ENCODE measurements at places on chromosomes 2 and 18. TPM values are rescaled to one million over a fixed set of nuclear protein-coding genes. Genes with fewer than 3 reads are reported as not detected.

DNA sequence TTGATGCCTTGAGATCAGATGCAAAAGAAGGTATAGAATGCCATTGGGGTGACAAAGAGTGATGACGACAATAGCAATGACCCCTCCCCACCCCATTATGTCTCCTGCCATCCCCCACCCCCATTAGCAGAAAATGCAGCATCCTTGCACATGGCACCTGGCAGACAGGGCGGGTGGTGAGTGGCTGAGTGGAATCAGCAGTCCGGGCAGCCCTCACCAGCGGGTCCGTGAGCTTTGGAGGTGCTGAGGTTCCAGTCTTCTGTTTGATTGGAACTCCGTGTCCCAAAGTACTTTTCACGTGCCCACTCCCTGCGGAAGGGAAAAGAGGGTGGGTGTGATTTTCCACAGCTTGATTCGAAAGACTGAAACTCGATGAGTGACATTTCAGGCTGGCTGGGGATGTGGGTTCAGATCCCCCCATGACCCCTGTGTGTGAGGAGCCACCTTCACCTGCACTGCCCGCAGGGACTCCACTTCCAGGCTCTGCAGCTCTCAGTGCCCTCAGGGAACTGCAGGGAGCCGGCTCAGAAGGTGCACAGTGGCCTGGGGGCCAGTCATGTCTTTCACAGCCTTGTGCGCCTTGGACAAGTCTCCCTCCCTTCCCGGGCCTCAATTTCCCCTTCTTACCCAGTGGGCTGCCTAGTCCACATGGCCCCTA lies 130.9 kb downstream of the GLI2 start:
- DNase-seq, result no peak

DNA sequence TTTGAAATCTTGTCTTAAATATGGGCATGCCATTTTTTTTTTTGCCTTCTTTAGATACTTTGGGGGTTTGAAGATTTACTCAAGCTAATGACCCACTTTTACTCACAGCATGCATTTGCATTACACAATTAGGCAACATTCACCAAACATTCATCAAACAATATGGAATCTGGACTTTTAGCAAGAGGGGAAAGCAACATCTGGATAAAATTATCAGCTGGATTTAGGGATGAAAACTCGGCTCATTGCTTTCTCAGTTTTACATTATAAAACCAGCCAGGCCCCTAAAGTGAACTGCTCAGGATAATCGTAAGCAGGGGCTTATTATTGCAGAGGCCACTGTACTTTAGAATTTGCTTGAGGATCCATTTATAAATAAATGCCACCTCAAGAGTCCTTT lies 44.7 kb downstream of the SOX11 start:
- DNase-seq, result no peak

DNA sequence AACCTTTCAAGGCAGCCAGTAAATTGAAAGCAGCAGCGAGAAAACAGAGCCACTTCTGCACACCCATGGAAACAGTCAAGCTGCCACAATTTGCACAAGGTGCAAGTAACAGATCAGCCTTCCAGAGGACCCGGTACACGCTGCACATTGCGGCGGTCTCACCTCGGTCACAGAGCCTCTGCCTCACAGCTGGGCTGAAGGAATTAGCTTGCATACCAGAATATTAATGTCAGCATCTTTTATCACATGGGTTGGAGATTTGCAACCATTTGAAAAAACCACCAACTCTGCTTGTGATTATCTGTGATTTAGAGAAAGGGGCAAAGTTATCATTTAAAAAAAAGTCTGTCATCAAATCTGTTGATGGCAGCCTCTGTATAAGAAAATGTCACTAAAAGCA lies 330.5 kb upstream of the TCF4 start:
- no peak for DNase-seq

DNA sequence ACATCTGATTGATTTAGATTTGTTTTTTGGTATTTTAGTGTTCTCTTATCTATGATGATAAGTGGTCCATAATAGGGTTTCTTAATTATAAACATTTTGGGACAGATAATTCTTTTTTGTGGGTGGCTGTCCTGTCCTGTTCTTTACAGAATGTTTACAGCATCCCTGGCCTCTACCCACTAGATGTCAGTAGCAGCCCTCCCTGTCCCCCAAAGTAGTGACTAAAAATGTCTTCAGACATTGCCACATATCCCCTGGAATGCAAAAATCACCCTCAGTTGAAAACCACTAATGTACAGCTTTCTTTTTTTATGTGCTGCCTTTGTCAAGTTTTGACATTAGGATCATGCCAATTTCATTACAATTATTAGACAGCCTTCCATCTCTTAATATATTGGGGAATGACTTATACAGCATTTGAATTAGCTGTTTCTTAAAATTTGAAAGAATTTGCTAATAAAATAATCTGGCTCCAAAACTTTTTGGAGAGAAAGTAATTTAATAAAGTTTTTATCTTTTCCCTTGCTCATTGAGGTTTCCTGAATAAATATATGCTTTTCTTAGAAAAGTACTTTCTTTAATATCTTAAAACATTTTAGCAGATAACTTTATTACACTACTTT lies 19.5 kb downstream of the WIPF1 start:
- no peak for DNase-seq

DNA sequence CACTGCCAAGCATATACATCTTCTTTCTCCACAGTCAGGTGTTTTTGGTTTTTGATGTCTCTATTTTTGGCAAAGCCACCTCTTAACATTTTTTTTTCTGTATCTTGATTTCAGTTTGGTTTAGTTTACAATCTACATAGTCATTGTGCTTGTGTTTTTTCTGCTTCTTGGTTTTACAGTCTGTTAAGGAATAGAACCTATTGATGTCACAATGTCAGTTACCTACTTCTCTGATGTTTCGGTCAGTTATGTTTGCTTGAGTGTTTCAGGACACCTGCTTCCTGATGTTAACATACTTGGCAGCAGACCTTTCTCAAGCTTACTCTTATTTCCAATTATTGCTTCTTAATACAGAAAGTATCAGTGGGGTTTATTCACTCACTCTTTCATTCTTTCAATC lies 253.3 kb downstream of the SPAG16 start:
- DNase-seq, result no peak

DNA sequence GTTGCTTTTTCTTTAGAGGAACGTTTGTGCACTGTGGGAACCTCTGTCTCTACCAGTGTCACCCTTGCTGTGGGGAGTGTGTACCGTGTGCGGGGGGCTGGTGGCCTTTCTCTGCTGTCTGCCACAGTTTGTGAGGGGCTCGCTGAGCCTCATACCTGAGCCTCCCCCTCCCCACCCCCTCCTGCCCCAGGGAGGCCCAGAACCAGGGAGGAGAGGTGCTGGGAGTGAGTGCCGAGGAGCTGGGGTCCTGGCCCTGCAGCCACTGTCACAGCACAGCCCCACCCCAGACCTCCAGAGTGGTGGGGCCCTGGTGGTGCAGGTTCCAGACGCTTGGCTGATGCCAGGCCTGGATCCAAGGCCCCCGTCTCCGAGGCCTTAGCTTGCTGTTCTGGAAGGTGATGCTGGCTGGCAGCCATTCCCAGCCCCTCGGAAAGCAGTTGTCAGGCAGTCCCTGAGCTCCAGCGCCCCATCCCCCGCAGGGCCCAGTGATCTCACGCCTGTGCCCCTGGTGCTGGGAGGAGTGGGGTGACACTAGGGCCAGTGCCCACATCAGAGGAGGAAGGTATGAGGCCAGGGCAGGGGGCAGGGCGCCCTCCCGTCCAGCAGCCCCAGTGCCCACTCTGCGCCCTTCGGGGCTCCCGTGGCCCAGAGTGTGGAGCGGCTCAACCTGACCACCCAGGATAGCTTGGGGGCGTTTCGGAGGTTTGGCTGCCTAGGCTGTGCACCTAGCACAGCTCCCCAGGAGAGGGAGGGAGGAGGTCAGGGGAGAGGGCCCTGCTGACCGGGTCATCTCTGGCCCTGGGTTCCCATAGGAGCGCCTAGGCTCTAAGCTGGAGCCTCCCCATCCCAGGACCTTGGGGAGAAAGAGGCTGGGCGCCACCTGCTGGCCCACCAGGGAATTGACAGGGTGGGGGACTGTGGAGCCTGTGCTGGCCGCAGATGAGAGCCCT lies 53.0 kb upstream of the ALPP start:
- peak; percentile 78 for DNase-seq

DNA sequence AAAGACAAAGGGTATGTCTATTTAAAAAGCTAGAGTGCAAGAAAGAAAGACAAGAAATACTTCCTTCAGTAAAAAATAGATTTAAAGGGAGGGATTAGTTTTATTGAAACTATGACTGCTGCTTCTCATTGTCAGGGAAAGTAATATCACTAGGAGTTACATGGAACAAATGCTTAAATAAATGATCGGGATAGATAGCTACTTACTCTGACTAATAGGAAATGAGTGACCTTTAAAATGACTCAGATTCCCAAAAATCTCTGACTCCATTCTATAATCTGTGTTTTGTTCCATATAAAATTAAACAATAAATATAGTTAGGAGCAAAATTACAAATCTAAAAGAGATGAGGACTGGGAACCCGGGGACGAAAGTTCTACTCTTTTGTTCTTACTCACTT lies 669.3 kb downstream of the NR4A2 start:
- no peak for DNase-seq

- DNase-seq, result peak; percentile 38
Observed at GRCh38 chr18:5488844-5489243, 55.0 kb downstream of the EPB41L3 start.

- no peak for DNase-seq
Observed at GRCh38 chr2:212194396-212194795, 344.2 kb downstream of the ERBB4 start.

DNA sequence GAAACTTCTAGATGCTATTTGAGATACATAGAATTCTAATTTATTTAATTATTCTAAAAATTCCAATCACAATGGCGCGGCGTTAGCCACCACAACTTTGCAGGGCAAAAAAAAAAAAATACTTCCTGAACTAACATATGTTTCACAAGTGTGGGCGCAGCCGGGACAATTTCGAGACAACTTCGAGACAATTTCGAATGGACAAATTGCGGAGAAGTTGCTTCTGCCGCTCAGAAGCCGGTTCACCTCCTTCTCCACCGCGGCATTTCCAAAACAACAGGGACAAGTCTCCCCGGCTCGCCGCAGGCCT lies 842 bp downstream of the PAX3 start:
- peak; percentile 39 for DNase-seq

GRCh38 chr2:62660087-62660486 lies 45.4 kb upstream of the EHBP1 start:
- DNase-seq, result no peak

- DNase-seq, result no peak
Observed at GRCh38 chr2:129805899-129806298, 173.6 kb upstream of the RAB6C start.

GRCh38 chr2:67215214-67216055 lies 181.7 kb upstream of the ETAA1 start:
- DNase-seq, result no peak

DNA sequence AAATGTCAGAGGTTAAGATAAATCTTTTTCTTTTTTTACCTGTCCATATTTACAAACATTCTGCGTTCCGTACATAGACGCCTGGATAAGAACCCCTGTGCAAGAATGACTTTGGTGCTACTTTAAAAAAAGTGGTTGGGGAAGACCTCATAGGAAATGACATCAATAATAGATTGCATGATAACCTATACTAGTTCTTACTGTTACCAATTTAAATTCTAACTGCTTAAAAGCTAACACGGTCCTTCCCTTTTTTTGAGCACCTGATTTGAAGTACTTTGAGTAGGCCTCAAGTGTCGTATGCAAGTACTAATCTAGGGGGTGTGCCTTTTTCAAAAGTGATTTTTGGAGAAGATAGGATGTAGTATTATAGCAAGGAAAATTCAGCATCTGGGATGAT lies 2.1 kb downstream of the SLC39A10 start:
- DNase-seq, result no peak

GRCh38 chr2:230600881-230601280 lies 111.8 kb upstream of the CAB39 start:
- no peak for DNase-seq

DNA sequence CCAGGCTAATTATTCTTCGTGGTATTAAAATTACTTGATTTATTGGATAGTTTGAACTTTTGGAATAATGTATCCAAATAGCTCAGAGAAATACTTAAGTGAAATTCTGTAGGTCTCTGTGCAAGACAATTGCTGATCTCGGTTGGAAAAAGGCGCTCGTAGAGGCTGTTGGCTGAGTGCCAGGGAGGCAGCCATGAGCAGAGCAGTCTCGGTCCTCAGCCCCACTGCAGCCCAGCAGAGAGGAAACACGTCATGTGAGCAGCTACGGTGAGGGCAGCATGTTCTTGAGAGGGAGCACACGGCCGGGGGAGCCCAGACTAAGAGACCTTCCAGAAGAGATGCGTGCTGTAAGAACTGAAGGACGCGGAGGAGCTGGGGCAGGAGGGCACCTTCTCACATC lies 42.5 kb downstream of the DCDC2C start:
- no peak for DNase-seq

- no peak for DNase-seq
Observed at GRCh38 chr18:75045272-75045671, 163.7 kb downstream of the PTGR3 start.

PPM1G gene
- 50.7 TPM for polyA plus RNA-seq

NEMP2 gene
- polyA plus RNA-seq, result 2.3 TPM

PTPRM gene
- 52.4 TPM for polyA plus RNA-seq

CAD gene
- 8.8 TPM for polyA plus RNA-seq

NLRC4 gene
- 0.49 TPM for polyA plus RNA-seq

LDLRAD4 gene
- polyA plus RNA-seq, result 2.3 TPM

PARD6G gene
- polyA plus RNA-seq, result 10.7 TPM

C2orf80 gene
- polyA plus RNA-seq, result not detected
